ENCODE measurements at places on chromosomes 7 and 10. TPM values are rescaled to one million over a fixed set of nuclear protein-coding genes. Genes with fewer than 3 reads are reported as not detected.

Gene OGDHL
- 1.0 TPM for total RNA-seq

Gene LEP
- total RNA-seq, result not detected

Gene PARP12
- total RNA-seq, result 75.4 TPM

Gene TAS2R41
- total RNA-seq, result not detected

Gene MEIG1
- not detected for total RNA-seq

Data from dermis microvascular lymphatic vessel endothelial cell (primary cell).